Activated CD4-positive, alpha-beta T cell treated with anti-CD3 and anti-CD28 coated beads, Interleukin-2, amount 10 ng/mL, durations not matched to agents 7 days and 5 days (primary cell): ENCODE measurements at places on chromosomes 2 and 18. TPM values are rescaled to one million over a fixed set of nuclear protein-coding genes. Genes with fewer than 3 reads are reported as not detected.

- DNase-seq: no peak
- H3K27me3 ChIP-seq: no peaks in the 10 kb centered on the region
- no peak overlapping the region for H3K27ac ChIP-seq
- H3K4me1 ChIP-seq: no peaks in the 10 kb centered on the region
- no peaks in the 10 kb centered on the region for H3K36me3 ChIP-seq
Observed at GRCh38 chr2:133838642-133839365, 270.5 kb upstream of the NCKAP5 start.

- peak overlapping the region; percentile 60 for H3K4me3 ChIP-seq
- H3K4me1 ChIP-seq: peaks cover 23% of the 10 kb centered on the region
- no peaks in the 10 kb centered on the region for H3K36me3 ChIP-seq
- DNase-seq: no peak
- peaks cover 52% of the 10 kb centered on the region for H3K27me3 ChIP-seq
- H3K27ac ChIP-seq: peak overlapping the region; percentile 0
Observed at GRCh38 chr2:40450796-40451430, 977 bp downstream of the SLC8A1 start.

GRCh38 chr2:133900909-133901308 lies 332.6 kb upstream of the NCKAP5 start:
- H3K4me1 ChIP-seq: no peaks in the 10 kb centered on the region
- no peak overlapping the region for H3K27ac ChIP-seq
- no peaks in the 10 kb centered on the region for H3K36me3 ChIP-seq
- no peak for DNase-seq
- H3K27me3 ChIP-seq: peaks cover 3% of the 10 kb centered on the region
- H3K4me3 ChIP-seq: no peak overlapping the region

- H3K4me1 ChIP-seq: no peaks in the 10 kb centered on the region
- no peak overlapping the region for H3K4me3 ChIP-seq
- H3K27ac ChIP-seq: no peak overlapping the region
- no peaks in the 10 kb centered on the region for H3K27me3 ChIP-seq
- no peaks in the 10 kb centered on the region for H3K36me3 ChIP-seq
- no peak for DNase-seq
Observed at GRCh38 chr18:78793313-78794070, 186.1 kb upstream of the SALL3 start.

- H3K36me3 ChIP-seq: no peaks in the 10 kb centered on the region
- no peak overlapping the region for H3K4me3 ChIP-seq
- no peaks in the 10 kb centered on the region for H3K4me1 ChIP-seq
- no peak for DNase-seq
- no peaks in the 10 kb centered on the region for H3K27me3 ChIP-seq
Observed at GRCh38 chr18:51811883-51812282, 528.1 kb upstream of the DCC start.

GRCh38 chr2:43482961-43483360 lies 112.9 kb downstream of the THADA start:
- no peak for DNase-seq
- no peaks in the 10 kb centered on the region for H3K27me3 ChIP-seq
- H3K4me1 ChIP-seq: peaks cover 15% of the 10 kb centered on the region
- H3K27ac ChIP-seq: no peak overlapping the region

- peaks cover 12% of the 10 kb centered on the region for H3K27me3 ChIP-seq
- H3K4me1 ChIP-seq: no peaks in the 10 kb centered on the region
- no peak for DNase-seq
- no peaks in the 10 kb centered on the region for H3K36me3 ChIP-seq
Observed at GRCh38 chr2:120522151-120522751, 176.3 kb downstream of the INHBB start.

DNA sequence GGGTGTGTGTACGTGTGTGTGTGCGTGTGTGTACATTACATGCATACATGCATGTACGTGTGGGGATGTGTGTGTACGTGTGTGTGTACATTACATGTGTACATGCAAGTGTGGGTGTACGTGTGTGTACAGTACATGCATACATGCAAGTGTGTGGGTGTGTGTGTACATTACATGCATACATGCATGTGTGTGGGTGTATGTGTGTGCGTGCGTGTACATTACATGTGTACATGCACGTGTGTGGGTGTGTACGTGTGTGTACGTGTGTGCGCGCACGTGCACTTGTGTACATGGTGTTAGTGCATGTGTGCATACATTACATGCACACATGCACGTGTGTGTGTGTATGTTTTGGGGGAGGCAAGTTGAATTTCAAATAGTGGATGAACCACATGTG lies 300.6 kb downstream of the CELF4 start:
- DNase-seq: no peak
- no peaks in the 10 kb centered on the region for H3K36me3 ChIP-seq
- no peak overlapping the region for H3K4me3 ChIP-seq
- H3K27me3 ChIP-seq: no peaks in the 10 kb centered on the region

- no peak for DNase-seq
- H3K36me3 ChIP-seq: no peaks in the 10 kb centered on the region
- no peak overlapping the region for H3K4me3 ChIP-seq
- no peaks in the 10 kb centered on the region for H3K4me1 ChIP-seq
Observed at GRCh38 chr2:62050456-62051045, 145.1 kb downstream of the COMMD1 start.

DNA sequence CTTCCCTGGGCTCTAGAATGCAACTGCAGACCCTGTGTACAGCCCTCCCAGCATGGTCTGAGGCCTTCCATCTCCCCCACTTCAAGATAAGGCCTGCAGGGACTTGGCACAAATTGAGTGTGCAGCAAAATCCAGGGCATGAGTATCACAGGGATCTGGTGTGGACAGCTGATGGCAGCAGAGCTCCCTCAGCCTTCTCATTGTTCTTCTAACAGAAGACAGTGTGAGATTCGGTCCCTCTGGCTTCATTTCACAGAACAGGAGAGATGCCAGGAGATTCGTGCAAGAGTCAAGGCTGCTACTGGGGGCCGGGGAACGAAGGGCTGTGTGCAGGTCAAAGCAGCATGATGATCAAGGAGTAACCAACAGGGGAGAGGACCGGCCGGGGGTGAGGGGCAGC lies 85.8 kb downstream of the UXS1 start:
- no peak overlapping the region for H3K27ac ChIP-seq
- H3K36me3 ChIP-seq: peaks cover 28% of the 10 kb centered on the region
- peaks cover 4% of the 10 kb centered on the region for H3K4me1 ChIP-seq
- no peaks in the 10 kb centered on the region for H3K27me3 ChIP-seq

DNA sequence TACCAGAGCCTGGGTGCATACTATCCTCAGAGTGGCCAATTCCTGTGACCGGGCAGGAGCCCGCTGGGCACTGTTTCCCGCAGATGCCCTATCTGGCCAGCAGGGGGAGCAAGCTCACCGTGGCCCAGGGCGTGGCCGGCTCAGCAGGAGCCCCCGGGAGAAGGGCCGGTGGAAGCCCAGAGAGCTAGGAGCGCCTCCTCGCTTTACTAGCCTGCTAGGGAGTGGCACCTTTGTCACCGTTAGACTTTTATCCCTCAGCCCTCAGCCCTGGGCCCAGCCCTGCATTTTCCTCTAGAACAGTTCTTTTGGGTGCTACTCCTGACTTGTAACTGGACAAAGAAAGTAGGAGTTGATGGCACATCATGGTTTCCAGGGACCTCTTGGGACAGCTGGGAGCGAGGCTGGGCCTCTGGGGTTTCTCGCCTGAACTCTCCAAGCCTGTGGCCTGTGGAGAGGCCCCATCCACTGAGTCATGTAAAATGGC lies 24.0 kb downstream of the TMEM177 start:
- H3K4me1 ChIP-seq: peaks cover 11% of the 10 kb centered on the region
- H3K36me3 ChIP-seq: no peaks in the 10 kb centered on the region
- no peaks in the 10 kb centered on the region for H3K27me3 ChIP-seq
- H3K4me3 ChIP-seq: no peak overlapping the region
- peak; percentile 71 for DNase-seq

GRCh38 chr2:110940376-110940910 lies 180.3 kb upstream of the BCL2L11 start:
- H3K27ac ChIP-seq: no peak overlapping the region
- no peaks in the 10 kb centered on the region for H3K4me1 ChIP-seq
- H3K36me3 ChIP-seq: no peaks in the 10 kb centered on the region

DNA sequence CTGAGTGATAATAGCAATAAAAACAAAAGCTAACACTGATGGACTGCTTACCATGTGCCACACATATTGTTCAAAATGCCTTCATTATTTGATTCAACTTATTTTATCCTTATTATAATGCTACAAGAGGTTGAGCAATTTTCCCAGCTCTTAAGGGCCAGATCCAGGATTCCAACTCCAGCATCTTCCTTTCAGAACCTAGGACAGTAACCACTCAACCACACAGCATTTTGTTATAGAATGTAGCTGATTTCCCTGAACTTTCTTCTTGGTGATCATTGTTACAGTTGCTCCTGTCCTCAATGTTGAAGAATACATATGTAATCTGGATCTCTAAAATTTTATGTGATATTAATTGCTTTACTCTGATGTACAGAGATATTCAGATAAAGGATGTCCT lies 341.7 kb downstream of the PIK3C3 start:
- H3K27me3 ChIP-seq: no peaks in the 10 kb centered on the region
- H3K4me1 ChIP-seq: no peaks in the 10 kb centered on the region
- H3K36me3 ChIP-seq: no peaks in the 10 kb centered on the region
- H3K4me3 ChIP-seq: no peak overlapping the region

DNA sequence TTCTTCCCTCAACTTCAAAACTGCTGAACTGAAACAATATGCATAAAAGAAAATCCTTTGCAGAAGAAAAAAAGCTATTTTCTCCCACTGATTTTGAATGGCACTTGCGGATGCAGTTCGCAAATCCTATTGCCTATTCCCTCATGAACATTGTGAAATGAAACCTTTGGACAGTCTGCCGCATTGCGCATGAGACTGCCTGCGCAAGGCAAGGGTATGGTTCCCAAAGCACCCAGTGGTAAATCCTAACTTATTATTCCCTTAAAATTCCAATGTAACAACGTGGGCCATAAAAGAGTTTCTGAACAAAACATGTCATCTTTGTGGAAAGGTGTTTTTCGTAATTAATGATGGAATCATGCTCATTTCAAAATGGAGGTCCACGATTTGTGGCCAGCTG lies 8.4 kb downstream of the HOXD8 start:
- H3K4me1 ChIP-seq: peaks cover 30% of the 10 kb centered on the region
- peaks cover 84% of the 10 kb centered on the region for H3K27me3 ChIP-seq
- no peak for DNase-seq
- no peak overlapping the region for H3K27ac ChIP-seq
- peaks cover 4% of the 10 kb centered on the region for H3K36me3 ChIP-seq
- H3K4me3 ChIP-seq: no peak overlapping the region

DNA sequence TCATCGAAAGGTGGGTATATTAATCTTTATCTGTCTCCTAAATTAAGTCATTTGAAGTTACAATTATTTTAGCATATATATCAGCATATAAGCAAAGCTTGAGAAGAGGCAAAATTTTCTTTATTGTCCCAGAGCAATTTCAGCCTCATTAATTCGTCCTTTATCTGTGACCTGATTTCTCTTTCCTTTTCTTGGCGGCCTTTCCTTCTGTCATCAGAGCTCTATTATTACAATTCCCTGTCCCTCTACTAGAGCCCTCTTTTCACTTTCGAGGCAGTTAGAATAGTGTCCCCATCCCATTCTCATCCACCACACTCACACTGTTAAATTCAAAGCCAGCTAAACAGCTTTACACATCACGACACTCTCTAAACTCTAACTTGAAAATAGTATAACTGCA lies 1293.2 kb upstream of the FAM98A start:
- no peaks in the 10 kb centered on the region for H3K27me3 ChIP-seq
- no peak overlapping the region for H3K27ac ChIP-seq
- no peak for DNase-seq
- H3K4me3 ChIP-seq: no peak overlapping the region
- H3K4me1 ChIP-seq: no peaks in the 10 kb centered on the region
- H3K36me3 ChIP-seq: no peaks in the 10 kb centered on the region

DNA sequence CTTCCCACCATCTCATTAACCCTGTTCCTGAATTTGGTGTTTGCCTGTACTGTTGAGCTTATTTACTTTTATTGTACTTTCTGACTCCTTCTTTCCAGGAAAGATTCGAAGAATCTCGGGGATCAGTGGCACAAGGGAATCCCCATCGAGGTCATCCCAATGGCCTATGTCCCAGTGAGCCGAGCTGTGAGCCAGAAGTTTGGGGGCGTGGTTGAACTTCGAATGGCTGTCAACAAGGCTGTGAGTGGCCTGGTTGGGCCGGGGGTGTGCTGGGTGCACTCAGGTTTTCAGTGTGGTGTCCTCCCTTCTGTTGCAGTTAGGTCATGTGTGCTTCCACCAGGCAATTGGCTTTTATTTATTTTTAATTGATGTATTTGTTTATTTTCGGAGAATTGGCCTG lies 45.0 kb downstream of the RPIA start:
- H3K4me1 ChIP-seq: peaks cover 4% of the 10 kb centered on the region
- H3K27me3 ChIP-seq: no peaks in the 10 kb centered on the region
- DNase-seq: no peak
- no peak overlapping the region for H3K27ac ChIP-seq
- H3K36me3 ChIP-seq: peaks cover 15% of the 10 kb centered on the region

DNA sequence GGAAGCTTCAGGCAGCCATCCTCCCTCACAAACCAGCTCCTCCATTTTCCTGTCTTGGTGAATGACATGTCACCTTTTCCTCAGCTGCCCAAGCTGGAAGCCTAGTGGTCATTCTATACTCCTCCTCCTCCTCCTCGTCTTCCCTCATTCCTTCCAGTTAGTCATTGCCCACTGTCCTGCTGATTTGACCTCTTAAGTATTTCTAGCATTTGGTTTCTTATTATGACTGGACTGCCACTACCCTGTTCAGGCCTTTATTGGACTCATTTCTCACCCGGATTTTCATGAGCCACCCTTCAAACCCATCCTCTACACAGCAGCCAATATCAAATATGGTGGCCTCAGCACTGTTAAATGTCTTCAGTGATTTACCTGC lies 21.9 kb upstream of the MGAT5 start:
- DNase-seq: no peak
- peaks cover 81% of the 10 kb centered on the region for H3K4me1 ChIP-seq
- H3K36me3 ChIP-seq: peaks cover 45% of the 10 kb centered on the region
- H3K4me3 ChIP-seq: peak overlapping the region; percentile 40

The CXCR1 gene
- 1.1 TPM for total RNA-seq

The FEV gene
- not detected for total RNA-seq

The FBXO15 gene
- total RNA-seq: 0.89 TPM

The FKBP7 gene
- total RNA-seq: 1.4 TPM

The B4GALT6 gene
- 1.1 TPM for total RNA-seq

The DSC3 gene
- total RNA-seq: not detected

The LRRTM4 gene
- total RNA-seq: not detected
